OCI-LY7 (cell line): ENCODE measurements at places on chromosomes 16 and 17. TPM values are rescaled to one million over a fixed set of nuclear protein-coding genes. Genes with fewer than 3 reads are reported as not detected.

GFAP gene
- not detected in 2 replicates for total RNA-seq

FBXW10 gene
- total RNA-seq = not detected in 2 replicates

TLCD2 gene
- not detected in 2 replicates for total RNA-seq

PTGES3L gene
- 0.68 and 2.1 TPM in 2 replicates for total RNA-seq

FOXN1 gene
- not detected in 2 replicates for total RNA-seq

CMTR2 gene
- 7.9 and 10.4 TPM in 2 replicates for total RNA-seq

TBC1D3I gene
- total RNA-seq = 0.55 and 0.79 TPM in 2 replicates

HEATR3 gene
- total RNA-seq = 25.0 and 34.2 TPM in 2 replicates

ZFHX3 gene
- total RNA-seq = 5.7 and 6.2 TPM in 2 replicates

AMDHD2 gene
- 47.1 and 59.7 TPM in 2 replicates for total RNA-seq

SOX9 gene
- total RNA-seq = not detected in 2 replicates

MYH8 gene
- not detected in 2 replicates for total RNA-seq

XYLT1 gene
- total RNA-seq = 42.1 and 50.0 TPM in 2 replicates

CTF1 gene
- total RNA-seq = 0.46 and 0.68 TPM in 2 replicates

SEC14L1 gene
- total RNA-seq = 227 and 321 TPM in 2 replicates

CA5A gene
- not detected in 2 replicates for total RNA-seq

SLC35G6 gene
- total RNA-seq = not detected in 2 replicates

TBC1D16 gene
- 0.63 and 0.74 TPM in 2 replicates for total RNA-seq

ACD gene
- total RNA-seq = 45.4 and 50.2 TPM in 2 replicates

COX6A2 gene
- total RNA-seq = not detected in 2 replicates

HOXB13 gene
- total RNA-seq = not detected in 2 replicates
